ENCODE measurements at places on chromosomes 4 and X.

DNA sequence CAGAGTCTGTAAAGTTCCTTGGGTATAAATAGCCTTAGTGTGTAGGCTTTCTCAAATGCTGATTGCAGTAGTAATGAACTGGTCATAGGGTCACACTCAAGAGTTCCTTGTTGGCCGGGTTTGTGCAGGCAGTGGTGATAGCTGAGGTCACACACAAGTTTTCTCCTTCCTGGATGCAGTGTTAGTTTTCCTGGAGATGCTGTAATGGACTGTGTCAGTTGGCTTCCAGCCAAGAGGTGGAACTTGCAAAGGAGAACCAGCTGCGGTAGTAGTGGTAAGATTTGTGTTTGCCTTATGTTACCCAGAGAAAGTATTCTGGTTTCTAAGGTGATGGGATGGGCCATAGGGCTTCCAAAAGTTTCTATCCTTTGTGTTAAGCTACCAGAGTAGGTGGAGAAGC lies 409.8 kb upstream of the FRG1 start:
- no peak for DNase-seq

GRCh38 chr4:12902735-12903134 lies 581.4 kb downstream of the RAB28 start:
- no peak for DNase-seq

GRCh38 chrX:100720301-100720700 lies 11.6 kb downstream of the SYTL4 start:
- DNase-seq = no peak

GRCh38 chr4:121973816-121974215 lies 22.0 kb upstream of the TRPC3 start:
- DNase-seq = no peak

- DNase-seq = no peak
These were observed 12.0 kb downstream of the SPON2 start for GRCh38 chr4:1160351-1160750.

DNA sequence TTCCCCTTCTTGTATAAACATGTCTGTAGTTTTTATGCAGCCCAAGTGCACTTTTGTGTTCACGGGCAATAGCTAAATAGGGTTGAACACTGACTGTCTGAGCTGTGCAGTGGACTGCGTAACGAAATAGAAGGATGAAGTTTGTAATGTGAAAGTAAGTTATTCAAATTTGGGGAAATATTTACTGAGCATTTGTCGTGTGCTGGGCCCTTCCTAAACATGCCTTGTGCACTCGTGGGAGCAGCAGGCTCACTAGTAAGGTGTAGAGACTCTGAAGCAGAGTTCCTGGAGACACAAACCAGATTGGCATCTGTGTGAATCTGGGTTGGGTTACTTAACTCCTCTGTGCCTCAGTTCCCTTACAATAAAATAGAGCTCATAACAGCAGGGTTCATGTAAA lies 51.7 kb upstream of the C1QTNF7 start:
- no peak for DNase-seq

- no peak for DNase-seq
These were observed 257.3 kb downstream of the NR3C2 start for GRCh38 chr4:148184922-148185321.

- DNase-seq = no peak
These were observed 15.9 kb downstream of the FGFRL1 start for GRCh38 chr4:1027219-1027914.

- DNase-seq = no peak
These were observed 115.6 kb downstream of the C4orf51 start for GRCh38 chr4:145795521-145795920.

DNA sequence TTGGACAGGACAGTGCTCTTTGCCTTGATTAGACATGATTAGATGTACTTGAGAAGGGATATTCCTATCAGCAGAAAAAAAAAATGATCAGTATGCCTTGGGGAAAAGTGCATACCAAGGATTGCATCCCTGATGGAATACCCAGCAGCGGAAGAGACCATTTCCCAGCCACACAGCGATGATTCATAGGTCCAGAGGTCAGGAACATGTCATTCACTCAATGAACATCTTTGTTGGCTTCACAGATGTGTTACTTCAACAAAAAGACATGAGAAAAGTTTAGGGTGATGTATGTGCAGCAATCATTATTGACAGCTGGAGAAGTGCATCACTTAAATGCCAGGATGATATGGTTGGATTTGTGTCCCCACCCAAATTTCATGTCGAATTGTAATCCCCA lies 293.5 kb downstream of the ZNF674 start:
- no peak for DNase-seq

DNA sequence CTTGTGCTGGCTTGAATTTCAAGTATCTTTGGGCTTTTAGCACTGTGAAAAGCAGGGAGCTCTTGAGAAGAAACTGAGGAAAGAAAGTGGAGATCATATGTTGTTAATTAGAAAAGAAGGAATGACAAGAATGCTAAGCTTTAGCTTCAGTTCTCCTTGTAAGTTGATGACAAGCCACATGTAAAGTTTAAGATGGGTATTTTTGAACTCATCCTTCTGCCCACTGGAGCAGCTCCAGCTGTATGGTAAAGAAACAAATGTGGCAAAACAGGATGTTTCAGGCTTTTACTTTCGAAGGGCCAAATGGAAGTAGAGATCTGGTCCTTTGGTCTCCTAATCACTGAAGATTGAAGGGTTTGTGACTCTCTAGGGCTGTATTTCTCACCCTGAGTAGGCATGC lies 137.8 kb downstream of the GUCY2F start:
- DNase-seq = no peak

GRCh38 chr4:53786632-53787031 lies 195.3 kb upstream of the LNX1 start:
- DNase-seq = no peak

GRCh38 chr4:116499-116898 lies 7.8 kb upstream of the ZNF718 start:
- no peak for DNase-seq

GRCh38 chr4:144409525-144409924 lies 236.4 kb upstream of the HHIP start:
- DNase-seq = no peak

DNA sequence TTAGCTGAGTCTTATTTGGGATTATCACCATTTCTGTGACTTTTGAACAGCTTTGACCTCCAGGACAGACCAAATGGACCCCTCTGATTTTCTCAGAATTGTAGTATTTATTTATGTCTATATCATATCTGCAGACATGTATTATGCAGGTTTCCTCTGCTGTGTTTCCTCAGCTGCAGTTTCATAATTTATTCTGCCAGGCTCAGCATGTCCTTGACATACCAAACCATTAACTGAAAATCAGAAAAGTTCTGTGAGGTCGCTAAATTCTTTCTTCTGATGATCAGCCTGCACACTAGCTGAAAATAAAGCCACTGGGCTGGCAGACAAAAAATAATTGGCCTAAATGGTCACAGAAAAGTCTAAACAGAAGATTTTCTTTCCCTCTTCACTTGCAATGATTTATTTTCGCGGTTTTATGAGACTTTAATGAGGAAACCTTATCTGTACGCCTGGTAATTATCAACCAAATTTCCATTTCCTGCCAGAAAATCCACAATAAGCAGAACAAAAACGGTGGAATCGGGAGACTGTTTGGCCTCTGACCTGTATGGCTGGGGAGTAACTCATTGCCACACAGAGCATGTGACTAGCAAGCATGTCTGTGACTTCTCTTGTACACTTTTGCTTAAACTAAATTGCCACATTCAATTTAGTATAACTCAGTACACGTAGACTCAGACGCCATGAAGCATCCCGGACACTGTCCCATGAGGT lies 150.9 kb downstream of the ENPP6 start:
- DNase-seq = no peak

DNA sequence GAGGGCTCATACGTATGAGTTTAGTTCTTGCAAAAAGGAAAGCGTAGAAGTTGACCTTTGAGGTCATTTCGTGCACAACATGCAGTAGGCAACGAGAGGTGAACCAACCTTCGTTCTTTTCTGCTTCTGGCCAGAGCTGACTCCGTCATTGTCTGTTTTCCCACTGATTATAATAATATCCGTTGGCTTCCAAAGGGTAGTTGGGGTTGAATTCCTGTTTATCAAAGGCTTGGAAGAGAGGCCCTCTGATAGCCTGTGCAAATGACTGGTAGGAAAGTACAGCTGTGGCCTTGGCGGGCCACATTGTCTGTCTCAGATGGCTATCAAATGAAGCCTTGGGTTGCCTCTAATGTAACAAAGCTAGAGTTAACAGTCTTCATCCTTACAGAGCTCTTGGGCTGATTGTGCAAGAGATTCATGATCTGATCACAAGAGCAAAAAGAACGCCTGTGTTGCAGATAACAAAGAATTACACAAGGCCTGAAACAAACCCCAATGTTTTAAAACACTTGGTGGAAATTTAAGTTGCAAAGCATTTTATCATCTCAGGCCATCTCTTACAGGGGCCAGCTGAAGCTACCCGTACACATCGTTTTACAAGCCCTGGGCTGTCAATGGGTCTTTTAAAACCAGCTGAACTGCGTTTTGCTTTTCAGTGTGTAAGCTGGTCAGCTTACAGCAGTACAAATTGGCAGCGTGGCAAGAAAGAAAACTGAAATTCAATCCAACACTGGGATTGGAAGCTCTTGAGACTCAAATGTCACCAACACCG lies 46.1 kb upstream of the FAM9C start:
- no peak for DNase-seq

DNA sequence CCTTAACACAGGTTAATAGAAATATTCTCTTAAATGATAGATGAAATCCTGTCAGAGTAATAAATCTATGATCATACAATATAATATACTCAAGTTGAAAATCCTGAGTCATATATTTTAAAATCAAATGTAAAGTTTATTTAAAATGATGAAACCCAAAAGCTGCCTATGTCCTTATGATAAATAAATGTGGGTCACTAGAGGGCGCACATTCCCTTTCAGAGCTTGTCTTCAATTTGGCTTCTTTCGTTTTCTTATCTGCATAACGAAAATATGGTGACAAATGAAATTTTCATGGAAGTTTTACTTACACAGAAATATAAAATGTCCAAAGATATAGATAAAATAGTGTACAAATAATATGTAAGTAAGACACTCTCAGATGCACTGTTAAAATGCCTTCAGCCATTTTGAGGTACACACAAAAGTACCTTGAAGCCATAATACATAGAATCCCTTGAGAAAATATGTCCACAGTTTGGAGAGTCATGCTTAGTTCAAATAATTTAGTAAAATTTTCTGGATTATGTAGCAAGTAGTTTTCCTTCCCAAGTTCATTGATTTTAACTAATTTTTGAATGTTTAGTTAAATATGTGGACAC lies 680.4 kb downstream of the DMD start:
- DNase-seq = no peak

DNA sequence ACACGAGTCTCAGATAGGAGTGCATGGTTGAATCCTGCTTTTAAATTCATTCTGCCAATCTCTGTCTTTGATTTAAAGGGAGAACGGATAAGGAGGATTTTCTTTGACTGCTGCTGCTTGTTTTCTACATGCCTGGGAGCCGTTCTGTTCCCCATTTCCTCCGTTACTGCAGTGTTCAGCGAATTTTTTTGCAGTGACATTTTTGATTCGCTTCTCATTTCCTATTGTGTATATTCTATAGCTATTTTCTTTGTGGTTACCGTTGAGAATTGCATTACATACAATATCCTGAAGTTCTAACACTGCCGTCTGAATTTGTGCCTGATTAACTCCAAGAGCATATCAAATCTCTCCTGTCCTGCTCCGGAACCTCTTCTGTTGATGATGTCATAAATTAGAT lies 14.8 kb upstream of the MAEA start:
- DNase-seq = no peak

GRCh38 chr4:7044137-7044930 lies 1.2 kb downstream of the TADA2B start:
- DNase-seq = no peak

DNA sequence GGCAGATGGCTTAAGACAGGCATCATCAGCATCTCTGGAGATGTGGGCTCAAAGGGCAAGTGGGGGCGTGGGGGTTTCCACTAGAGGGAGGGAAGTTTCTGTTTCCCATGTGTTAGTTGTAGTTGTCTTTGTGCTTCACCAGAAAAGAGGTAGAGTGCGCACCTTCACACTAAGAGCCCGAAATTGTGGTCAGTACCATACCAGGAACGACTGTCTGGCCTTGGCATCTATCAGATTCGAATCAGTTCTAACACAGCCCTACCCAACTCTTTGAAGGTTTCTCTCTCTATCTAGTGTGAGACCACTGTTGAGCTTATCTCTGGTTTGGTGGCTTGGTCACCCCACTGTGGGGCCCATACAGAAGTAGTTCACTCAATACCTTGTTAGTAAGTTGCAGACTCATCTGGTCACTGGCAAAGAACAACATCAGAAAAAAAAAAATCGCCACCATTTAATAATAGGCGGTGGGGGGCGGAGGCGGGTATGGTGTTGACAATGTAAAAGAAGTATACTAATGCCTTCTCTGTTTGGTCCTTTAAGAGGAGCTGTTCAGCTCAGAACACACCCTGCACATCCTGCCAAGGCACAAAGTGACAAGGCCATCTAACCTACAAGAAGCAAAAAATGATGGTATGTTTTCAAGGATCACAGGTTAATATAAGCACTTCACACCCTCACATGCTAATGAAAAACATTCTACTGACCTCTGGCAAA lies 71.1 kb downstream of the NYX start:
- no peak for DNase-seq

DNA sequence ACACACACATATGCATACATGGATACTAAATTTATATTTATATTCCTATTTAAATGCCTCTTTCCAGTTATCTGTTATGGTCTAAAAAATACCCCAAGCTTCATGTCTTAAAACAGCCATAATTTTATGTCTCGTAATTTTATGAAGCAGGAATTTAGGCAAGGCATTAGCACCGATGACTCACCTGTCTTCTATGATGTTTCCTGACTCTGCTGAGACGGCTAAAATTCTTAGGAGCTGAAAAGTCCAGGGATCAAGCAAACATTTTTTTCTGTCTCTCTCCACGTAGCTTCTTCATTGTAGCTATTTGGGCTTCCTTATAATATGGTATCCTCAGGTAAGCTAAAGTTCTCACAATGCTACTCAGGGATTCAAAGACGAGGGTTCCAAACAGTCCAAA lies 930.3 kb downstream of the STIM2 start:
- no peak for DNase-seq

GRCh38 chr4:69836287-69836686 lies 23.7 kb downstream of the SULT1E1 start:
- no peak for DNase-seq

GRCh38 chr4:172819353-172819752 lies 349.3 kb upstream of the GALNT7 start:
- DNase-seq = no peak

DNA sequence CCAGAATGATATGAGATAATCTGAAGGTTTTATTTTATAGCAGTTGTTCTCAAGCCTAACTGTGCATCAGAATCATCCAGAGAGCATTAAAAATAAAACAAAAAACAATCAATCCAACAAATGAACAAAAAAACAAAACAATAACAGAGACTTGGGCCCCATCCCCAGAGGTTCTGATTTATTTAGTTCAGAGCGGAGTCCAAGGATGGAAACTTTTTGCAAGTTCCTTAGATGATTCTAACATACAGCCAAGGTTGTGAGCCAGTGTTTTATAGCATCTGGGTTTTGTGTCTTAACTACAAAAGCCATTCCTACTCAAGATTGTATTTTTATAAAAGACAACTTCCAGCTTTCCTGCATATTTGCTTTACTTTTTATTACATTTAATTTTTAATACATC lies 59.4 kb upstream of the GRPR start:
- no peak for DNase-seq

GRCh38 chr4:111838406-111838930 lies 306.8 kb upstream of the FAM241A start:
- DNase-seq = no peak

GRCh38 chr4:41427306-41427882 lies 110.6 kb upstream of the LIMCH1 start:
- DNase-seq = no peak

- DNase-seq = no peak
These were observed 714.5 kb downstream of the CCSER1 start for GRCh38 chr4:90841676-90842075.

- DNase-seq = no peak
These were observed 1112.1 kb downstream of the RPA4 start for GRCh38 chrX:97995834-97996233.

Measured in activated CD8-positive, alpha-beta memory T cell treated with anti-CD3 and anti-CD28 coated beads for 1 hour (primary cell).